ENCODE measurements at places on chromosomes 7 and 10.

GRCh38 chr10:69861251-69862240 is 59.8 kb downstream of the COL13A1 start:
- H3K4me1 ChIP-seq, result peaks cover 49% of the 10 kb centered on the region
- peak overlapping the region; percentile 45 for H3K27ac ChIP-seq
- no peaks in the 10 kb centered on the region for H3K27me3 ChIP-seq
- no peak overlapping the region for H3K4me3 ChIP-seq
- DNase-seq, result no peak

- no peaks in the 10 kb centered on the region for H3K4me1 ChIP-seq
- no peak for DNase-seq
- H3K27ac ChIP-seq, result no peak overlapping the region
- H3K27me3 ChIP-seq, result no peaks in the 10 kb centered on the region
These were observed 806.2 kb downstream of the CNTNAP2 start for GRCh38 chr7:146922782-146923181.

DNA sequence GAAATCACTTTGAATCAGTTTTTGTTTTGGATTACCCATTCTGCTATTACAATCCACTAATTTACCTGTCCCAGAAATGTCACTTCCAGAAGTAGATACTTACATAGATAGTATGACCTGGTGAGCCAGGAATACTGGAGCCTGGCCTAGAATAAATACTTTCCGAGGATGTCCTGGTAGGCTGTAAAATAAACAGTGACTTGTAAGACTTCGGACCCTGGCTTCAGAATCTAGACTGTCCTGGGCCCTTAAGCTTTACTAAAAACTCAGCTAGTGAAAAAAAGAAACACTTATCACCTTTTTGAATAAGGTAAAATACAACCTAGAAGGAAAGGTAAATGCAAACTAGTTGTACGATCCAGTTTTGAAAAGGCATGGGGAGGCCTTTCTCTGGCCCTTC is 69.5 kb upstream of the AFAP1L2 start:
- H3K27me3 ChIP-seq, result no peaks in the 10 kb centered on the region
- H3K36me3 ChIP-seq, result peaks cover 4% of the 10 kb centered on the region
- no peak for DNase-seq
- no peak overlapping the region for H3K4me3 ChIP-seq
- H3K4me1 ChIP-seq, result peaks cover 16% of the 10 kb centered on the region
- no peak overlapping the region for H3K27ac ChIP-seq

- no peak overlapping the region for H3K4me3 ChIP-seq
- H3K27me3 ChIP-seq, result no peaks in the 10 kb centered on the region
- H3K27ac ChIP-seq, result peak overlapping the region; percentile 7
- H3K36me3 ChIP-seq, result no peaks in the 10 kb centered on the region
- H3K4me1 ChIP-seq, result peaks cover 37% of the 10 kb centered on the region
These were observed 988 bp upstream of the CD36 start for GRCh38 chr7:80637454-80637853.
